ENCODE measurements at places on chromosomes 2 and 18.

DNA sequence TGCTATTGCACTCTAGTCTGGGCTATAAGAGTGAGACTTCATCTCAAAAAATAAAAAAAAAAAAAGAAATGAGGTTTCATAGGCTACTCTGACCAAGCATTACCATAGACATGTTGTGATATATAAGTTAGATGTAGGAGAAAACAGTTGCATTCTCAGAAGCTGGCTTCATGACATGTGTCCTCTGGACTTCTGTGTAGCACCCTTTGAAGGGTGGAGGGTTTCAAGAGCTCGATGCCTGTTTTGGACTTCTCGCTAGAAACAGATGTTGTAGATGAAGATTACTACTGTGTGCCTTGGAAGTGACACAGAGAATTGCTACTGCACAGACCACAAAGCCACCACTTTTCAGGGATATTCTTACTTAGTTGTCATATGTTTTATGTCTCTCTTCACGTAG lies 91.0 kb downstream of the TMEM247 start:
- DNase-seq, result no peak

GRCh38 chr2:240284503-240285259 lies 144.2 kb upstream of the OTOS start:
- no peak for DNase-seq

DNA sequence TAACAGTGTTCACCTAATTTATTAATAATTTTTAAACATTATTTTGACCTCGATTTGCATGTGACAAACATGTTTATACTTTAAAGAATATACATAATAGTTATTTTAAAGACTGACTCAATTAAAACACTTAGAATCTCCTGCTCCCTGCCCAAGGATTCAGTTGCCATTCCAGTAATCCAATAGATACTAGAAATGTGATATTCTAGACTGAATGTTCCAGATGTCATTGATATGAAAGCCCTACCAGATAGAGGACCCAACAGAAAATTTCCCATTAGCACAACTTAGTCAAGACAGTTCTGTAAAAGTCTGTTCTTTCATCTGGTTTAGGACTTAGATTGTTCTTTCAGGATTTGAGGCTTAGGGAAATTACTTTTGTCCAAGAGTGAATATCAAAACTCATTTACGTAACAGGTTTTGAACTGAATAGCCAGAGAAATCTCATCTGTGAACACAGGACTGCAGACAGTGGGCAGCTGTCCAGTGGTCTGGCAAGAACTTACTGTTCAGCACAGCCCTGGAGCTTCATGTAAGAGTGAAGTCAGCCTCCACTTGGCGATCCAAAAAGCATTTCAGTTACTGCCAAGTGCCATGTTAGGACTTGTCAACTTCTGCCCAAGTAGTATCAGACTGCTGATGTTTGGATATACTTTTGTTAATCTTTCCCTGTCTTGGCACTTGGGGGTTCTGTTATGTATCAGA lies 77.5 kb downstream of the OSBPL6 start:
- no peak for DNase-seq

GRCh38 chr2:117512307-117512706 lies 302.2 kb upstream of the DDX18 start:
- DNase-seq, result no peak

DNA sequence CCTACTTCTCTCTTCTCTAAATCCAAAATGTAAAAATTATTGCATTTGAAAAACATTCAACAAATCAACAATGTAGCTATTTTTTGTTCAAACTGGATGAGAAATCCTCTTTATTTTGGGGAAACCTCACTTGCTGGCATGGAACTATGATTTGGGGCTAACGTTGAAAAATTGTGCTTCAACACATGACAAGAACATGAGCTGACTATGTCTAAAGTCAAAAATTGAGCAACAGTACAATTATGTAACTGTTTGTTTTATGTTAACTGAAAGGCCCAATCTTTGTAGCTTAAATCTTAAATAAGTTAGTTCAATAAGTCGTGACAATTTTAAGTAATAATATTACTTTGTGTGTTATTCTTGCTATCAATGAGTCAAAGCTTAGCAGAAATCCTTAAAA lies 67.3 kb downstream of the TMEFF2 start:
- DNase-seq, result no peak

GRCh38 chr18:79798999-79799370 lies 1.2 kb downstream of the KCNG2 start:
- DNase-seq, result no peak

DNA sequence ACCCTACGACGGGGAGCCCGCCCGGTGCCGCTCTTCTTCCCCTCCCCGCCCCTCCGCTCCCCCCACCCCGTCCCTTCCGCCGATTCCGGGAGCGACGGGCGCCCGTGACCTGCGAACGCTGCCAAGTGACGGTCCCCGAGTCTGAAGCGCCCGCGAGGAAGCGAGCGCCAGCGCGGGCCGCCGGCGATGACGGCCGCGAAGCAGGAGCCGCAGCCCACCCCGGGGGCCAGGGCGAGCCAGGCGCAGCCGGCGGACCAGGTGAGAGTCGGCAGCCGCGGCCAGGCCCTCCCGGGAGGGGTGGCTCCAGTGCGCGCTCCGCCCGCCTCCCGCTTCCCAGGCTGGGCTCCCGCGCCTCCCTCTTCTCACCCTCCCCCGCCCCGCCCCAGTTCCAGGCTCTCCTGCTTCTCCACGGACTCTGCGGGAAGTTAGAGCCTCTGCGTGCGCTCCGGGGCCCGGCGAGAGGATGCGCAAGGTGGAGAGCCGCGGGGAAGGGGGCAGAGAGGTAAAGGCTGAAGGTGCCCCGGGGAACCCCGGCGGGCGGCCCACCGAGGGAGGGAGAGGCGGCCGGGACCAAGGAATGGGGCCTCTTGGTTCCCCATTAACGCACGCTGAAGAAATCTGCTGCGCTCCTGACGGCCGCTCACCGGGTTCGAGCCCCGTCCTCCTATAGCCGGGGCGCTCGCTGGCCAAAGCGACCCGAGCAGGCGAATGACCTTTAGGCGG lies 719.5 kb downstream of the DPP10 start:
- no peak for DNase-seq

GRCh38 chr2:17583646-17584045 lies 43.1 kb downstream of the VSNL1 start:
- no peak for DNase-seq

GRCh38 chr2:127011231-127011661 lies 95.7 kb downstream of the BIN1 start:
- no peak for DNase-seq

GRCh38 chr18:36331521-36331971 lies 34.0 kb downstream of the FHOD3 start:
- DNase-seq, result no peak

DNA sequence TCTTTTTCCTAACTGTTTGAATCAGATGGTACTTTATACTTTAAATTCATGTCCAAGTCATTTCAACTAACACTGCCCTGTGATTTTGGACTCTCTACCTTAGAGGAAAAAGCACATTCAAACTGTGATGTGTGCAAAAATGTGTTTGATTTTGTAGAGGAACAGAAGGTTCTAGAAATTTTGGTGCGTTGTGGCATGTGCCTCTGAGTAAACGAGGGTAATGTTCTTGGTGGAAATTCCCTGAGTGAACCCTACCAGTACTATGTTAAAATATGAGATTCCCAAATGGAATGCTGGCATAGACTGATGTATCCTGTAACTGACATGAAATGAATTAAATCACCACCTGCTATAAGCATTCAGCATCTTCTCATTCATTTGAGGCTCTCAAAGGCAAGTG lies 901.9 kb upstream of the KLHL29 start:
- no peak for DNase-seq

DNA sequence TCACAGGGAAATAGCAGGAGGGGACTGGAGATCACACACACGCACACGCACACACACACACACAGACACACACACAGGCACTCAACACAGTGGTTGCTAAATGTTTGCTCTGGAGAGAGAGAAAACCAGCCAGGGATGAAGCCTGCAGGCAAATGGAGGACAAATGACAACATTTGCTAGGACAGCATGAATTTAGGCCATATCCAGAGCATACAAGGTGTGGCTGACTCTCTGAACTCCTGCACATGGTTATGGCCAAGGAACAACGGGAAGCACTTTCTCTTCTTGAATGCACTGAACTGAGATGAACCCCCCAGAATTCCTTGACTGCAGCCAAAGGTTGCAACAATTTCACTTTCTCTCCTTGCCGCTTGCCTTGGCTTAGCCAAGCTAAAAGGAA lies 230.0 kb upstream of the RASGRP3 start:
- DNase-seq, result no peak

DNA sequence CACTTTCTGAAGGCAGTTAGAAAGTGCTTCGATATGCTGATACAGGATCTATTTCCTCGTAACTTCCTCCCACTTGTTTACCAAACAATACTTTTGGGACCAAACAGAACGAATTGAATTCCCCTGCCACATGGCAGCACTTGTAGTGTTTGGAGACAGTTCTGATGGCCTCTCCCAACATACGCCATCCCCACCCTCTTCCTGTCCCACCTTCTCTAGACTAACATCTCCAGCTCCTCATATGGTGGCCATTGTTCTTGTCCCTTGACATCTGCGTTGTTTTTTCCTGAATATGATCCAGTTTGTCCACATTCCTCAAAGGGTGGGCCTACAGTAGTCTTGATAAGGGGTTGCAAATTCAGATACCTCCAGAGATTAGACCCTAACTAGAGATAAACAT lies 53.4 kb upstream of the ANKRD44 start:
- DNase-seq, result no peak

DNA sequence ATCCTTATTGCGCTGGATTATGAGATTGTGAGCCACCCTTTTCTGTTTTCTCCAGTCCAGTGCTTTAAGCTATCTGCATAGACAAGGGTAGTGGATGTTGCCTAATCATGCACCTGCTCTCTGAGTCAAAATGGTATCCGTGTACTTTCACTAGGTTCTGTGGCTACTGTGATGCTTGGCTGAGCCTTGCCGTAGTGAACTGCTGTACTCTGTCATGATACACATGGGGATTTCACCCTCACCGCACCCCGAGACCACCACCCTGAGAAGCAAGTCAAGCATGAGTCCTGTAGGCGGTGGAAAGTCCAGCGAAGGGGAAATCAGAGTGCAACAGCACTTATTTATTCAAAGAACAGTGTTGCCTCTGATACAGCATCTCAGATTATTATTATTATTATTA lies 55.0 kb downstream of the ARHGAP25 start:
- DNase-seq, result no peak

GRCh38 chr2:66481100-66481549 lies 46.2 kb downstream of the MEIS1 start:
- no peak for DNase-seq

GRCh38 chr2:235694721-235695601 lies 201.1 kb downstream of the AGAP1 start:
- no peak for DNase-seq

DNA sequence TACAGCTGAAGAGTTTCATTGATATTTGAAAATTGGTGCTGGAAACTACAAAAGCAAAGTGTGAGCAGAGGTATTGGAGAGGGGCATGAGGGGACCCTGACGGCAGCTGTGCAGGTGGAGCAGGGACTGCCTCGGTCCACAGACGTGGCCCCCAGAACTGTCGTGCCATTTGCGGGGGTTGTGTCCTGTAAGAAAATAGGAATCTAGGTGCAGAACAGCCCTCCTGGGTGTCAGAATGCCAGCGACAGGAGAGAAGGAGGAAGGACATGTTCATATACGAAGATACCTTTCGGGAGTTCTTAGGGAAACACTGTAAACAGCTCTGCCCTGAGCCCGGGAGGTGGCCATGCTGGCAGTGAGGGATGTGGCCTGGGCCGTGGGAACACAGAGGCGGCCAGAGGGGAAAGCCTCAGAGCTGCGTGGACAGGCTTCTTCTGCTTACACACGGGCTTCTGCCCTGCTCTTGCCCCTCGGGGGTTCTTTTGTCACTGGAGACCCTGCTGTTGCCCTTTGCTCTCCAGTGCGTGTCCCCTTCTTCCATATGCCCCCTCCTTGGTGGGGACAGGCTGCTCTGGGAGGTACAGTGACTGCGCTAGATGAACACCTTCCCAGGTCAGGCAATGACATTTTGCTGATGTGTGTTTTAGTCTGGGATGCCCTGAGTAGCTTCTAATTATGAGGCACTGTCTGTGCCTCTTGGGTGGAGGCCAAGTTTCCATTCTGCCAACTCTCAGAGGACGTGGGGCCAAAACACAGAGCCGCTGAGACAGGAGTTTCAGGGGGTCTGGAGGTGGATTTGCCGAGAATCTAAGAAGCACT lies 81.9 kb upstream of the TXNDC2 start:
- DNase-seq, result no peak

DNA sequence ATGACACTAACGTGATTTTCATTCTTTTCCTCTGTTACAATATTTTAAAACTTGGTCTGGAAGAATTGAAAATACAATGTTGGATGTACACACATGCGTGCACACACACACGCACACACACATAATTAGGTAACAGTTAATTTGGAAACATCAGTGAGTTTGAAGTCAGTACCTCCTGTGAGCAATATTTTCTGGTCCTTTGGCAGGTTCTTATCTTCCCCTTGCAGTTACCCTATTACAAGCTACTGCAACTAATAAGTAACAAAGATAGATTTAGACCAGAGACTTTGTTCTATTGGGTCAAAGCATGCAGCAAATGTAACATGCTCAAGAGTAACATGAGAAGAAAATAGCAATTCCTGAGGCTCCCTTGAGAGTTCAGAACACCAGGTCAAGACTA lies 73.3 kb downstream of the ZNF385B start:
- DNase-seq, result no peak

DNA sequence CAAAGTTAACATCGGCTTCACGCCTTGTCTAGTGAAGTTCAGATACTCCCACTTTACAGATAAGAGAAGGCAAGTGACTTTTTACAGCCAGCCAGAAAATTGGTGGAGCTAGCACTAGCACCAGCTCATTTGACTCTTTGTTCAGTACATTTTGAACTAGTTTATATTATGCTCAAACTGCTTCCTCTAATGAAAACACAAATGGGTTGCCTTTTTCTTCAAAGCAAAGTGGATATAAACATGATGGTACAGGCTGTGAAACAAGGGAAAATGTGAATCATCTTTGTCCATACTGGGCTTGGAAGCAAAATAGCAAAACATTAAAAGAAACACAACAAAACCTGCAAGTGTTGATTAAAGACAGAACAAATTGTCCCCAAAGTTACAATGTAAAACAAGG lies 99.6 kb upstream of the LHCGR start:
- DNase-seq, result no peak

DNA sequence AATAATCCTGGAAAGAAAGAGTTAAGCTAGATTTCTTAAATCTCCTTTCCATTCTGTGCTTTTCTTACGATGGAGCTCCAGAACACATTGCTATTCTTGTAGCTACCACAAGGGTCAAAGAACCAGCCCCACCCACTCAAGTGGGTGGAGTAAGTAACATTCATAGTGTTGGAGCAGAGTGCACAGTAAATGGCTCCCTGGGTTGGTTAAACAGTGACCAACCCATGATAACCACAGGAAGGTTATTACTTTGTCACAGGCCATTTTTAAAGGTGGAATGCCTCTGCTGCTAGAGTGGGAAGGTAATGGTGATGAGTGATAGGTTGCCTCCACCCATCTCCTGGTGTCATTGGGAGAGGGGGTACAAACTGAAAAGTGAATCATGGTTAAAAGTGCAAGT lies 13.9 kb downstream of the ARPC2 start:
- no peak for DNase-seq

DNA sequence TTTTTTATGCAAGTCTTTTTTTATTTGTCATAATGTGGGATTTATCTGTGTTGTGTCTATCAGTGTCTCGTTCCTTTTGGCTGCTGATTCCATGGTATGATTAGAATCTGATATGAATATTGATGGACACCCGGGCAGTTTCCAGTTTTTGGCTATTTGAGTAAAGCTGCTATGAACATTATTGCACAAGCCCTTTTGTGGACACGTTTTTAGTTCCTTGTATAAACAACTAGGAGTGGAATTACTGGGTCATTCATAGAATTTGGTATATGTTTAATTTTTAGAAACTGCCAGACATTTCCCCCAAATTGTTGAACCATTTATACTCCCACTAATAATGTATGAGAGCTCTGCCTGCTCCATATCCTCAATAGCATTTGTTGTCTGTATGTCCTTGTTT lies 26.6 kb downstream of the HK2 start:
- DNase-seq, result no peak
